ENCODE measurements at places on chromosomes 2 and 18. TPM values are rescaled to one million over a fixed set of nuclear protein-coding genes. Genes with fewer than 3 reads are reported as not detected.

Gene RAB11FIP5
- polyA plus RNA-seq = 18.8 TPM

Gene CPO
- 0.37 TPM for polyA plus RNA-seq

Gene NXPH2
- 13.4 TPM for polyA plus RNA-seq

Gene UGT1A9
- polyA plus RNA-seq = not detected

Gene HOXD4
- polyA plus RNA-seq = 8.2 TPM

Gene SAG
- 0.22 TPM for polyA plus RNA-seq

Gene CAPN14
- polyA plus RNA-seq = 0.09 TPM

Gene HOXD1
- polyA plus RNA-seq = 0.57 TPM

Gene CCDC121
- 5.1 TPM for polyA plus RNA-seq

Gene PFN4
- polyA plus RNA-seq = 1.7 TPM

Gene MTCL1
- polyA plus RNA-seq = 26.1 TPM

Gene CFAP221
- 0.15 TPM for polyA plus RNA-seq

Gene GAD1
- 0.57 TPM for polyA plus RNA-seq

Gene IL1A
- not detected for polyA plus RNA-seq

Gene G6PC2
- not detected for polyA plus RNA-seq

Gene FBXO15
- 0.57 TPM for polyA plus RNA-seq

Gene MAP4K4
- 152 TPM for polyA plus RNA-seq

Gene DNAJC5G
- polyA plus RNA-seq = 0.34 TPM

Gene TTL
- 46.5 TPM for polyA plus RNA-seq

Gene NEU2
- not detected for polyA plus RNA-seq

Gene BOLL
- 3.0 TPM for polyA plus RNA-seq

Gene NMUR1
- 0.37 TPM for polyA plus RNA-seq

Gene TCF23
- 0.17 TPM for polyA plus RNA-seq

Gene ERBB4
- polyA plus RNA-seq = 6.4 TPM

Gene ARHGAP15
- 7.3 TPM for polyA plus RNA-seq

Gene TACR1
- 0.21 TPM for polyA plus RNA-seq

Gene ZNF385B
- 7.9 TPM for polyA plus RNA-seq

Gene FAM110C
- polyA plus RNA-seq = 0.94 TPM

Gene XDH
- not detected for polyA plus RNA-seq

Gene C1GALT1C1L
- 1.3 TPM for polyA plus RNA-seq

Gene CYS1
- polyA plus RNA-seq = 14.0 TPM

Gene ADGRF3
- 0.58 TPM for polyA plus RNA-seq

Gene SCYGR4
- polyA plus RNA-seq = not detected

Gene MC5R
- 5.5 TPM for polyA plus RNA-seq

Gene AQP12A
- 0.74 TPM for polyA plus RNA-seq

Gene PASK
- polyA plus RNA-seq = 5.4 TPM

Gene UGT1A10
- not detected for polyA plus RNA-seq

Gene HOXD11
- polyA plus RNA-seq = not detected

Gene CD302
- 13.0 TPM for polyA plus RNA-seq

Gene NT5DC4
- polyA plus RNA-seq = not detected

Gene APOB
- polyA plus RNA-seq = 0.06 TPM

Gene MEMO1
- 39.6 TPM for polyA plus RNA-seq

Gene GNLY
- 0.77 TPM for polyA plus RNA-seq

Gene GPR35
- 2.5 TPM for polyA plus RNA-seq

Gene DUSP2
- polyA plus RNA-seq = 3.6 TPM

Gene TXNDC2
- 0.12 TPM for polyA plus RNA-seq

Gene PARD6G
- 7.1 TPM for polyA plus RNA-seq

Gene ALPG
- not detected for polyA plus RNA-seq

Gene CFC1
- polyA plus RNA-seq = not detected

Gene SF3B1
- 250 TPM for polyA plus RNA-seq
